ENCODE measurements at places on chromosomes 12 and 14.

DNA sequence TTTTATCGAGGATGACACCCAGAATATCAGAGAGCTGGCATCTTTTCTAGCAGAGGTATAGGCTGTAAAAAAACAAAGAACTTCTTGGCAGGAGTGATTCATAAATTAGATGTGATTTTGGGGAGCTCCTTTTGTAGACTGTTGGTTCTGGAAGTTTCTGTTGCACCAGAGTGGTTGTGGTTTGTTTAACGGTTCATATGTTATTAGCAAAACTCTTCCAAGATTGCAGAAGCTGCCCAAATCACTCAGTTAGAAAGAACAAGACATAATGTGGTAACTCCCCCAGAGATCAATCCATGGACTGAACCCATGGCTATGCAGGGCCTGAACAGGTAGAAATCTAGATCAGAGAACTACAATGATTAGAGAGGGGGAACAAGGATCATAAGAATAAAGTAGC lies 6.7 kb upstream of the RNASE10 start:
- no peak for DNase-seq

DNA sequence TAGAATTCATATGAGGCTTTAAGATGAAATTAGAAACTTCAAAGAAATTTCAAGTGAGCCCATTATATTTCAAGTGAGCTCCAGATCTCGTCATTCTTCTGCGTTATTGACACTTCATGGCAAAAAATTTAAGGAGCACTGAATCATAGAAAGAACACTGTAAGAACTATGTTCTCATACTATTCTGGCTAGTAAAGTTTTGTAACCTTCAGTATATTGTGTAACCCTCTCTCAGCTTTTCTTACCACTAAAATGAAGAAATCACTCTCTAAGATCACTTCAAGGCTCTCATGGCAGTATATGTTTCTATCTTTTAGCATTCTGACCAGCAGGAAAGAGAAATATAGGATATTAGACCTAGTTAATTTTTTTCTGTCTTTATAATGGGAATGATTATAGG lies 6.3 kb downstream of the GPHN start:
- no peak for DNase-seq

- no peak for DNase-seq
Measured at GRCh38 chr14:97367278-97367677, 570.1 kb downstream of the VRK1 start.

GRCh38 chr12:44628180-44628579 lies 247.9 kb downstream of the NELL2 start:
- DNase-seq = no peak

DNA sequence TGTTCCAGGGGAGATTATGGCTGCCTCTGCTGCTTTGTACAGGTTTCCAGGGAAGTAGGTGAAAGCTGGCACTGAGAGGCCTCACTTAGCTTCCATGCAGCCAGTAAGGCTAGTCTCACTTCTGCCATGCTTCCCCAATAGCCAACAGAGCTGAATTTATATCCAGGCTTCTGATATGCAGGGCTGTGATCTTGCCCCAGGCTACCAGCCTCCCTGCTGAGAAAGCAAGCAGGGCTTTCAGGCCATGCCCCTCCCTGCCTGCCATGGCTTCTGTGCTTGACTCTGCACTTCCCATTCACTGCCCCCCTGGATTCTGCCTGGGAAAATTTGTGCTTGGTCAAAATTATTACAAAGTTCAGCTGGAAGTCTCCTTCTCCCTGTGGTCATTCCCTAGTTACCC lies 302.1 kb upstream of the FBXO33 start:
- no peak for DNase-seq

DNA sequence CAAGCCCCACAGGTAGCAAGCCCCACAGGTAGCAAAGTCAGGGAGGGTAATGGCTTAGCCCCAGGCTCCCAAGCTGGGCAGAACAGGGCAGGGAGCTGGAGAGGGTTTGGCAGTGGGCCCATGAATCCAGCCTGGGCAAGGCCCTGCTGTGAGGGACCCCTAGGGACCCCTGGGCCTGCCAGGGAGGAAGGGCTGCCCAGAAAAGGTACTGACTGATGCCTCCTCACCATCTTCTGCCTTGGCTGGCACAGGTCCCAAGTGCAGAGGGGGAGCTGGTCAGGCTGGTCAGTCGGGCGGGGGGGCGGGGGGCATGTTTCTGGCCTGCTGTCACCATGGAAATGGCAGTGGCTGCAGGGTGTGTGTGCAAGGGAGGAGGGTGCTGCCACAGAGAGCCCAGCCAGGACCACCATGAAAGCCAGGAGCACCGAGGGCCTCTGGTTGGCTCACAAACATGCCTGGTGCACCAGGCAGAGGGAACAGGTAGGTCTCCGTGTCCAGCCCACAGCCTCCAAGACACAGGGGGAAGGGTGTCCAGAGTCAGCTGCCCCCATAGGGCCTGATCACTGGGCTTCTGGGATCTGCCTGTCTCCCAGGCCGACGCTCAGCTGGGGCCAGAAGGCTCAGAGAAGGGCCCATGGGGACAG lies 1.5 kb upstream of the CRIP2 start:
- no peak for DNase-seq

DNA sequence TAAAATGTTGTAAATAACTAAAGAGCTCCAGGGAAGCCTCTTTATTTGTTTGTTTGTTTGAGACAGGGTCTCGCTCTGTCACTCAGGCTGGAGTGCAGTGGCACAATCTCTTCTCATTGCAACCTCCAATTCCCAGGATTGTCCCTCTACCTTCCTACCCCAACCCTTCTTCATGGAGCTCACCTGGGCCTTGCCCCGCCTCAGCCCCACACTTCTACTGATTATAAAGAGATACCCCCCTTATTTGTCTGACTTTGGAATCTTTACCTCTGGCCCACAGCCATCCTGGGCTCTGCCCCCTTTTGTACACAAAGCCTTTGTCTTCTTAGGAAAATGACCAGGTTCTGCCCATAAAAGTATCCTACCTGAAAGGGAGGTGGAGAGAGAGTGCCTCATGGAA lies 9.1 kb upstream of the BLTP3B start:
- no peak for DNase-seq

- DNase-seq = no peak
Measured at GRCh38 chr14:99732436-99733210, 48.5 kb downstream of the CYP46A1 start.

DNA sequence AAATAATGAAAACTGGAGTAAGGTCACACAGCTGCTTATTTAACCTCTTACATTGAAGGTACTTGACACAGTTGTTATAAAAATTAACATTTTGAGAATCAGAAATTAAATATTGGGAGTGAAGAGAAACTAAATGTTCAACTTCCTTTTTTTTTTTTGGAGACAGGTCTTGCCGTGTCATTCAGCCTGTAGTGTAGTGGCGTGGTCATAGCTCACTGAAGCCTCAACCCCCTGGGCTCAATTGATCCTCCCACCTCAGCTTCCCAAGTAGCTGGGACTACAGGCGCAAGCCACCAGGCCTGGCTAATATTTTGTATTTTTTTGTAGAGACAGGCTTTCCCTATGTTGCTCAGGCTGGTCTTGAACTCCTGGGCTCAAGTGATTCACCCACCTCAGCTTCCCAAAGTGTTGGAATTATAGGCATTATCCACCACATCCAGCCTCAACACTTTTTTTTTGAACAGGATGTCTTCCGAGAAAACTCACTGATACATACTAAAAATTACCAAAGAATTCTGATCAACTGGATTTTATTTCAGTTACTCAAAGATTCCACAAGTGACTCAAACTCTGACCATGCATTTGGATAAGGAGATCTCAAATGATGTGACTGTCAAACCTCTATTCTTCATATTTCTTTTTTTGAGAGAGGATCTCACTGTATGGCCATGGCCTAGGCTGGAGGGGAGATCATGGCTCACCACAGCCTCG lies 35.4 kb downstream of the SGPP1 start:
- no peak for DNase-seq

- no peak for DNase-seq
Measured at GRCh38 chr12:102851246-102851645, 65.8 kb downstream of the PAH start.

GRCh38 chr14:64758025-64758521 lies 53.8 kb downstream of the PLEKHG3 start:
- no peak for DNase-seq

- DNase-seq = peak; percentile 35
Measured at GRCh38 chr14:36070031-36070719, 106.3 kb downstream of the PTCSC3 start.

GRCh38 chr14:20412411-20412810 lies 890 bp downstream of the TEP1 start:
- no peak for DNase-seq
